IPS DF 6.9 (cell line): ENCODE measurements at places on chromosomes 16 and 17.

DNA sequence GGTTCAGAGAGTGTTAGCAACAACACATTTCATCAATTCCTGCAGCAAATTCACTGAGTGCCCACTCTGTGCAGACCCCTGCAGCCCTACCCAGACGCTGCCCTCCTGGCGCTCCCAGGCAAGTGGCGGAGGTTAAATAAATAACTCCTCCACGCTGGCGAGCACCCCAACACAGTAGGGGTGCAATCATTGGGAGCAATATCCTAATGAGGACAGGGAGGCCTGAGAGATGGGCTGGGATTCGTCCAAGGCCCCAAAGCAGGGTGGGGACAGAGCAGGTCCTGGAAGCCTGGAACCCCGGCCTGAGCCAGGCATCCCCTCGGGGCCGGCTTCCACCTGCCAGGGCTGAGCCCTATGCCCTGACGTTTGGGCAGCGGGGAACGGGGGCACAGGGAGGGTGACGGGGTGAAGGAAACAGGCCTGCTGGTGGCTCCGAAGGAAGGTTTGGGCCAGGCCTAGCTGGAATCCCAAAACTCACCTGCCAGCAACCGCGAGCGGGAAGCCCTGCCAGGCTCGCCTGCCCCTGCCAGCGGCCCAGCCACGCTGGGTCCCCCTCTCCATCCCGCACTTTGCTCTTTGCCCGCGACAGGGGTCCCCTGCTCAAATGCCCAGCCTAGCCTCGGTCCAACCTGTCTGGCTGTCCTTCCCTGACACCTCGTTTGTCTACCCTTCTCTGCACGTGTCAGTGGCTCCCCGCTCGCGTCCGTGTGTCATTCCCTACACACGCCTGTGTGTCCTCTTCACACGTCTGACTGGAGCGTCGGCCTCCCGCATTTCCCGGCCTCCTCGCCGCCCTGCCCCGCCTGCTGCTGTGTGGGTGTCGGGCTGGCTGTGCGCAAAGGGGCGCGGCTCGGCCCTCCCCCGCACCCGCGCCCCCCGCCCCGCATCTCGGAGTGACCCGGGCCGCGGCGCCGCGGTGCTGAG, 721 bp upstream of the BEAN1 start:
- DNase-seq, result no peak
- peaks cover 2% of the 10 kb centered on the region; the same call in 1 of the 2 replicates for H3K36me3 ChIP-seq
- peaks cover 6% of the 10 kb centered on the region for H3K4me1 ChIP-seq
- H3K4me3 ChIP-seq, result peak overlapping the region; percentile 62
- peaks cover 46% of the 10 kb centered on the region for H3K27me3 ChIP-seq

GRCh38 chr16:77674888-77675287, 47.4 kb upstream of the NUDT7 start:
- no peaks in the 10 kb centered on the region for H3K27me3 ChIP-seq
- H3K36me3 ChIP-seq, result no peaks in the 10 kb centered on the region
- H3K27ac ChIP-seq, result no peak overlapping the region
- H3K4me1 ChIP-seq, result no peaks in the 10 kb centered on the region

DNA sequence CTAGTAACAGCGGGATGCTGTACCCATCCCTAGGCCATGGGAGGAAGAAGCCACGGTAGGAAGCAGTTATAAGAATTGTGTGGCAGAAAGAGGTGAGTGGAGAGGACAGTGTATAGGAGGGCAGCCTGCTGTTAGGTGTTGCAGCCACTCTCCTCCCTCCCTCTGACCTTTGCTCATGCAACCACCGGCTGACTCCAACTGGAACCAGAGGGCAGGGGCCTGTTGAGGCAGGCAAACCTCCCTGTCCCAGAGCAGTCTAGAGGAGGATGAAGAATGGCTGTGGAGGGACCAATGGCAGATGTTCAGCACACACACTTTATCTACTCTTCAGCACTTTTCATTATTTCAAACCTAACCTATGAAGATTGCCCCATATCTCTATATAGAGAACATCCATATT, 2.2 kb downstream of the TXNL4B start:
- H3K4me1 ChIP-seq, result 0 out of 2 replicates have a peak, but pooled peaks cover 2% of the 10 kb centered on the region
- no peak for DNase-seq
- H3K27ac ChIP-seq, result no peak overlapping the region

GRCh38 chr16:87416826-87417527, 24.8 kb downstream of the MAP1LC3B start:
- no peaks in the 10 kb centered on the region for H3K4me1 ChIP-seq
- H3K27me3 ChIP-seq, result no peaks in the 10 kb centered on the region
- H3K4me3 ChIP-seq, result no peak overlapping the region
- H3K27ac ChIP-seq, result no peak overlapping the region

GRCh38 chr16:84520725-84521496, 16.5 kb upstream of the MEAK7 start:
- no peaks in the 10 kb centered on the region for H3K4me1 ChIP-seq
- H3K36me3 ChIP-seq, result no peaks in the 10 kb centered on the region
- H3K4me3 ChIP-seq, result no peak overlapping the region
- H3K27me3 ChIP-seq, result no peaks in the 10 kb centered on the region

DNA sequence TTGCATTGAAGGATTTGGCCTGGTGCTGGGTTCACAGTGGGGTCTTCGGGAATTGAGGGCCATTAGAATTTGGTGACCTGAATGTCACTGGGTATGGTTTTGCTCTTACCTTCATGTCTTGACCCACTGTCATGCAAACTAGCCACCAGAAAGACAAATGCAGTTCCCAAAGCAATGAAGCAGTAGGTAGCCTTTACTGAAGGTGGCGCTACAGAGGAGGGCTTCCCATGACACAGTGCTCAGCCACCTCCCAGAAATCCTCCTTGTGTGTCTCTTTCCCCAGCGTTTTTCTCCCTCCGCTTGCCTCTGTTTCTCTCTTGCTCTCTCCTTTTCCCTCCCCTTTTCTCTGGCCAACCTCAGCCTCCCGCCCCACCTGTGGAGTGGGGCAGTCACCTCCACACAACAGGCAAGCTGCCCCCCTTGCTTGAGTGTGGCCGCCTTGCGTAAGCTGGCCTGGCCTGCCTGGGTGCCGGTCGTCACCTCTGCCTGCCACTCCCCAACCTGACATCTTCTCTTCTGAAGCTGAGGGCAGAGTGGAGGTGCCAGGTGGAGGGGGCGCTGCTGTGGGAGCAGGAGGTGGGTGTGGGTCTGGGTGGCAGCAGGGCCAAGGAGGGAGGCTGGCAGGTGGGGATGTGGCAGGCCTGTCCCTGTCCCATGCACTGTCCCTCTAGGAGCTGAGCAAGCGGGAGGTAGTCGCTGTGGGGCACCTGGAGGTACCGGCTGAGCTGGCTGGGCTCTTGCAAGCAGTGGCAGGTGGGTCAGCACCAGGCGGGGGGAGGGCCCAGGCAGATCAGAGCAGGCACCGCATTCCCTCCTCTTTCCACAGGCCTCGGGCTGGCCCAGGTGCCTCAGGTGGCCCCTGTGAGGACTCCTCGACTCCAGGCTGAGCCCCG, 34.7 kb downstream of the MYO15A start:
- no peak overlapping the region for H3K4me3 ChIP-seq
- no peaks in the 10 kb centered on the region for H3K36me3 ChIP-seq

- H3K27me3 ChIP-seq, result no peaks in the 10 kb centered on the region
- H3K27ac ChIP-seq, result no peak overlapping the region
- no peaks in the 10 kb centered on the region for H3K36me3 ChIP-seq
- peaks cover 11% of the 10 kb centered on the region for H3K4me1 ChIP-seq
- no peak overlapping the region for H3K4me3 ChIP-seq
These were observed 176.4 kb downstream of the MSI2 start for GRCh38 chr17:57432507-57433277.

DNA sequence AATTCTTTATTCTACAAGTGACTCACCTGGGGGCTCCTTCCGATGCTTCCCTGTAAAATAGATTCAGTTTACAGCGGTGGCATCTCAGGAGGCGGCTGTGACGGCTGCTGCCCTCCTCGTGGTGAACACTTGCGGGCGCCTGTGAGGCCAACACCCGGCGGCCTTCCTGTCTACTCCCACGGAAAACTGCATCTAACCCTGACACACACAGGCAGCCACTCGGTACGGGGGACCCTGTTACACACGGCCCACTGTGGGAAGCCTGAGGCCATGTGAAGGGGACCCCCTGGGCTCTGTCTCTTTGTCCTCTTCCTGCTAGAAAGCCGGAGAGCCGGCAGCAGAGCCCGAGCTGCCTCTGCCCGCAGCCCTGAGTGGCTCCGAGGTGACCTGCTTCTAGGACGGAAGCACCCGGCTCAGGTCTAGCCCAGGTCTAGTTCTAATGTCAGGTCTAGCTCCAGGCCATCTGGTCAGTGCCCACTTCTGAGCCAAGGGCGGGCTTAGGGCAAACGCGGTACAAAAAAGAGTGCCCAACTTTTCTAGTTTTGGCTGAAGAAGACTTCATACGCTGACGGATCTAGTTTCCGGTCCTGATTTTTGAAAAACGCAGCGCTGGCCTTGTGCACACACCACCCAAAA, 159.4 kb downstream of the ENGASE start:
- no peak for DNase-seq
- no peaks in the 10 kb centered on the region for H3K4me1 ChIP-seq
- no peak overlapping the region for H3K4me3 ChIP-seq
- no peak overlapping the region for H3K27ac ChIP-seq
- no peaks in the 10 kb centered on the region for H3K27me3 ChIP-seq
- H3K36me3 ChIP-seq, result no peaks in the 10 kb centered on the region

DNA sequence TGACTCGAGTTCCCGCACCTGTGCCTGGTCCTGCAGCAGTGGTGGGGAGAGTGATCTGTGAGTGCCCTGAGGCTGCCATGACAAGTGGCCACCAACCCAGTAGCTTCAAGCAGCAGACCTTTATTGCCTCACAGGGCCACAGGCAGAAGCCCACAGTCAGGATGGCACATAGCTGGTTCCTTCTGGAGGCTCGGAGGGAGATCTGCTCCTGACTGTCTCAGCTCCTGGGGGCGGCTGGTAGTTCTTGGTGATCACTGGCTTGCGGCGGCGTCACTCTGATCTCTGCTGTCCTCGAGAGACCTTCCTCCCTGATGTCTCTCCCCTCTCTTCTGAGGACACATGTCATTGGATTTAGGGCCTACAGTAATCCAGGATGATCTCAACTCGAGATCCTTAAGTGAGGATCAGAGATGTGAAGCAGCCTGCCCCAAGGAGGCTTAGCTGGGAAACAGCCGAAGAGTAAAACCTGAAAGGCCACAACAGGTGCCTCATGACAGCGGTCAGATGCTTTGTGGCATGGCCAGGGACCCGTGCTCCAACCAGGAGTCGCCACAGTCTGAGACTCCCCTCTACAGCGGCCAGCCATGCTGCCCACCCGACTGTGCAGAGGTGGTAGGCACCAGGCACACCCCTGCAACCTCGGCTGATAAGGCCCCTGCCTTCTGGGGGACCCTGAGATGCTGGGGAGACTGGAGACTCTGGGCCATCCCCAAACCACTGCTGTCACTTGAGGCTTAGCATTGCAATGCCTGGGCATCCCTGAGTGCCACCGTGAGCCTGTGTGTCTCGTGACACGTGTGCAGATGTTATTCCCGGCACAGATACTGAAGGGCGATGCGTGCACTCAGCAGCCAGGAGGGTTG, 30.0 kb upstream of the SLC38A10 start:
- H3K36me3 ChIP-seq, result no peaks in the 10 kb centered on the region
- no peaks in the 10 kb centered on the region for H3K27me3 ChIP-seq
- H3K4me1 ChIP-seq, result peaks cover 9% of the 10 kb centered on the region
- no peak overlapping the region for H3K27ac ChIP-seq
- no peak for DNase-seq

DNA sequence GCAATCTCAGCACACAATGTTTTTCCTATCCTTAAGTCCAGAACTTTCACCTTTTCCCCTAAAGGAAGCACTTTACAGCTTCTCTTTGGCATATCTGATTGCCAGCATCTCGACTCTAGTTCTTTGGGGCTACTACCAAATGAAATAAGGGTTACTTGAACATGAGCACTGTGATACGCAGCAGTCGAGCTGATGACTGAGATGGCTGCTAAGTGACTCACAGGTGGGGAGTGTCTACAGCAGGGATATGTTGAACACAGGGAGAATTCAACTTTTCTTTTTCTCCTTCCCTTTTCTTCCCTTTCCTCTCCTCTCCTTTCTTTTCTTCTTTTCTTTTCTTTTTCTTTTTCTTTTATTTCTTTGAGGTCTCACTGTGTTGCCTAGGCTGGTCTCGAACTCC, 334.8 kb downstream of the MAF start:
- no peak overlapping the region for H3K4me3 ChIP-seq
- H3K4me1 ChIP-seq, result peaks cover 4% of the 10 kb centered on the region
- no peaks in the 10 kb centered on the region for H3K27me3 ChIP-seq
- H3K36me3 ChIP-seq, result no peaks in the 10 kb centered on the region
- no peak for DNase-seq

DNA sequence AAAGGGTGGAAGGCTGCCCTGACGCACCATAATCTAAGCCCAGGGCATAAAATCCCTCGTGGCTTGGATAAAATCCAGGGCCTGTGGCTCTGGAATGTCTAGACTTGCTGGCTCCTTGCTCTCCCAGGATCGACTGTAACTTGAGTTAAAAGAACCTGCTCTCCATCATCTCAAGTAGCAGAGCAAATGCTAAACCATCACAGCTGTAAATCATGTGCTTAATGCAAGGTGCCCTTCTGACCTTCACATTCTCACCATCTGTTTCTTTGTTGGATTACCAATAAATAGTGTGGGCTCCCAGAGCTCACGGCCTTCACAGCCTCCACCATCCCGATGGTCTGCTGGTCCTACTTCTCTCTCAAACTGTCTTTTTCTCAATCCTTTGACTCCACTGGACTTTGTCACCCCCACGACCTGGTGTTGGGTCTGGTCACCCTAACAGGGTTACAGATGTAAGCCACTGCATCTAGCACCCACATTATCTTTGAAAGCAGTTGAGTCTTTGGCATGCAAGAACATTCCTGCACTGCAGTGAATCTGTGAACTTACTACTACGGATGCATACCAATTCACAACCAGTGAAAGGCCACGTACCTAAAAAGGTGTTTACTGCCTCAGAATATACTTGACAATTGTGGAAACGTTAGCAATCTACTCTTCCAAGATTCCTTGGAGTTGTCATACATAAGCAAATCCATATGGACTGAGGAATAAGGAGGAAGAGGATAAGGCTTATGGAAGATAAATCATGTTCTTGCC, 15.3 kb downstream of the RSL1D1 start:
- no peaks in the 10 kb centered on the region for H3K27me3 ChIP-seq
- no peak for DNase-seq
- H3K4me3 ChIP-seq, result no peak overlapping the region

DNA sequence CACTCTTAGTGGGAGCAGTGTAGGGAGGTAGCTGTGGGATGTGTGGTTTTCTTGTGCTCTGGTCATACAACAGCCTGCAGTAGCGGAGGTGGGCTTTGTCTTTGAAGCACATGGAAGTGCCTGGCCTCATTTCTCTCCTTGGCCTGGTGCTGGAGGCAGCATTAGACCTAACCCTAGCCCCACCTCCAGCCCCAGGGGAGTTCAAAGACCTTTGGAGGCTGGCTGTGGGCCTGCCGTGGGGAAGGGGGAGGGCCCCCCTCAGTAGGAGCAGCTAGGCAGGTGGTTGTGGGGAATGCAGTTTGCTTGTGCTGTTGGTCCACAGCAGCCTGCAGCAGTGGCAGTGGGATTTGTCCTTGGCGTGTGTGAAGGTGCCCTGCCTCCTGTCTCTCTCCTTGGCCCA, 91.7 kb downstream of the BCAS3 start:
- no peak overlapping the region for H3K27ac ChIP-seq
- no peaks in the 10 kb centered on the region for H3K27me3 ChIP-seq
- H3K4me1 ChIP-seq, result no peaks in the 10 kb centered on the region
- no peak overlapping the region for H3K4me3 ChIP-seq
- DNase-seq, result no peak
